MG63 (cell line): ENCODE measurements at places on chromosomes 6 and 20. TPM values are rescaled to one million over a fixed set of nuclear protein-coding genes. Genes with fewer than 3 reads are reported as not detected.

- DNase-seq = no peak
Measured at GRCh38 chr6:157808405-157808950, 14.6 kb upstream of the SNX9 start.

DNA sequence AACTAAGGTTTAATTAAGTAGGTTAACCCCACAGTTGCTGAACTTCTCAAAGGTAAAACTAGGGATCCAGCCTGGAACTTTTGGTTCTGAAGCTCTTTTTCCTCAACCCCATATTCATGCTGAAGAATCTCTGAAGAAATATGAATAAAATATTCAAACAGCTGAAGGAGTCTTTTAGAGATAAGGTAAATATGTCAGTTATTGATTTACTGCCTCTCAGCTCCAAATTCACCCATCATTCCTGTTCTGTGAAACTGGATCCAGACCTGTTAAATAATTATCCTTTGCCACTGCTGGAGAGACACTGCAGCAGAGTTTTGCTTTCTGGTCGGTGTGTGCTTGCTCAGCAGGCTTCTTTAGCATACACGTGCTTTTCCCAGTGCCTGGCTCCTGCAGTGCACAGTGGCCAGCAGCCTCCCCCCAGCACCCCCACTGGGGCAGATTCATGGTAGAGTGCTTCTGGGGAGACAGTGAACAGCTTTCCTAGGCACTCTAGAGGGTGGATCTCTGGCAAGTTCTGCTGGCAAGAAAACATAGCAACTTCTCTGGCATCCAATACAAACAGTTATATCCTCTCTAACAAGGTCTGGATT is 62.0 kb upstream of the BCLAF1 start:
- no peak for DNase-seq

GRCh38 chr6:112116221-112116620 is 28.8 kb downstream of the FAM229B start:
- DNase-seq = no peak

DNA sequence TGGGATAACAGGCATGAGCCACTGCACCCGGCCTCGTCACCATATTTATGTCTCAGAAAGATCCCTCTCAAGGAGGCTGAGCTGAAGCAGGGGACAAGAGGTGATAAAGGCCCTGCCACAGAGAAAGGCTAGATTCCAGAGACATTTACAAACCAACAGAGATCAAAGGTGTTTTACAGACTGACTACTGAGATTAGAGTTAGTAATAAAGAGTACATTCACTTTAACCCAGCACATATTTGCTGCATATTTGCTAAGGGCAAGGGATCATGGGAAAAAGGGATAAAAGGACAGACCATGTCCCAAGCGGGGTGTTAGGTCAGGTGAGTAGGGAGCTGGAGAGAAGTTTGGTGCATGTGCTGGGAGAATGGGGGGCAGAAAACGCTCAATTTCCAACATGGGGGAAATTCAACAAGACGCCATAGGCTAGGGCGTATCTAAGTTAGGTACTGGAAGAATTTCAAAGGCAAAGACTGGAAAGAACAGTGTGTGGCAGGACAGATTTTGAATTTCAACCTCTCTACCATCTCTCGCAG is 43.8 kb upstream of the SEC63 start:
- no peak for DNase-seq

HLA-DRA gene
- not detected in 2 replicates for total RNA-seq

PSMA7 gene
- total RNA-seq = 1,085 and 1,523 TPM in 2 replicates

- no peak for DNase-seq
Measured at GRCh38 chr6:113271437-113271836, 585.7 kb upstream of the MARCKS start.

- no peak for DNase-seq
Measured at GRCh38 chr6:56459030-56459805, 183.5 kb downstream of the DST start.

GRCh38 chr6:12343440-12344162 is 53.4 kb downstream of the EDN1 start:
- DNase-seq = no peak

- no peak for DNase-seq
Measured at GRCh38 chr6:1596088-1596852, 13.4 kb upstream of the FOXC1 start.

DNA sequence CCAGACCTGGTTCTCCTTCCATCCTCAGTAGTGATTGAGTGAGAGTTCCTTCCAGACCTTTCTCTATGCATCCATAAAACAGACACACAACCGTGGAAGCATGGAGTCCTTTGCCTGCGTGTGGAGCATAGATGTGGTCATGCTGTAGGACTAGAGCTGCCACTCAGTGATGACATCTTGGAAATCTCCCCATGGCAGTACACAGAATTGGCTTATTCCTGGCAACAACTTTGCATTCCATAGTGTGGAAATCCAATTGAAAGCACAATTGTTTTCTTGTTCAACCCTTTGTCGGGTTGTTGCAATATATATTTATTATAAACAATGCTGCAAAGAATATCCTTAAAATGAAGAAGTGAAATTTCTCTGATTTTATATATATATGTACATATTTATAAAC is 547.8 kb downstream of the CDH26 start:
- no peak for DNase-seq

VWA7 gene
- 0.13 and 0.84 TPM in 2 replicates for total RNA-seq

CRISP2 gene
- total RNA-seq = not detected in 2 replicates

USP49 gene
- 1.1 and 1.3 TPM in 2 replicates for total RNA-seq

DNA sequence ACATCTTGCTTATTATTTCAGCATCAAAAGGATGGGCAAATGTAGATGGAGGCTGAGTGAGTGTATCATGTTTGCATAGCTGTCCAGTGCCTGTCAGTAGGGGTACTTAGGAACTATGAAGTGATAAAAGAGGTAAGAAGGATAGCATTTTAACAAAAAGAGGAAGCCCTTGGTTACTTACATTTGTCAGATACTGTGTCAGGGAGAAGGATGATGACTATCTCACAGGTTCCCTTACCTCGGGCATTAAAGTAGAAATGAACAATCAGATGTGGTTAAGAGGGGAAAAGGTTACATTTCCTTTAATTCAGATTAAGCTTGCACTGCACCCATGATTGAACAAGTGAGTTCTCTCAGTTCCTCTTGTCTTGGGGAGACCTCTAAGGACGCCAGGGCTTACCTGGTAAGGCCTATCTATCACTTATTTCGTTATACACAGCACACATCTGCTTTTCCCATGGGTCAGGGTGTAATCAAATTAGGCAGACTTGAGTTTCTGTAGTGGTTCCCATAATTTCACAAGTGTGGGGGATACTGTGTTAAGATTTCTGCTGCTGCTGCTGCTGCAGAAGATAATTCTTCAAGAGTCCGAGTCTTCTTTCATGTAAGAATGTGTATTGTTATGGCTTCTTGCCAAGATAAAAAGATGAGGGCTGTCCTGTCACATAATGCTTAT is 4.5 kb downstream of the FOXO3 start:
- no peak for DNase-seq

- DNase-seq = peak; percentile 30
Measured at GRCh38 chr6:152552616-152553209, 84.4 kb downstream of the SYNE1 start.

HLA-DRB1 gene
- not detected in 2 replicates for total RNA-seq

TREML2 gene
- not detected in 2 replicates for total RNA-seq

- peak; percentile 31 for DNase-seq
Measured at GRCh38 chr20:47396762-47397476, 40.4 kb upstream of the ZMYND8 start.

- no peak for DNase-seq
Measured at GRCh38 chr6:113709936-113710509, 147.1 kb upstream of the MARCKS start.

BTN1A1 gene
- total RNA-seq = not detected in 2 replicates

DNA sequence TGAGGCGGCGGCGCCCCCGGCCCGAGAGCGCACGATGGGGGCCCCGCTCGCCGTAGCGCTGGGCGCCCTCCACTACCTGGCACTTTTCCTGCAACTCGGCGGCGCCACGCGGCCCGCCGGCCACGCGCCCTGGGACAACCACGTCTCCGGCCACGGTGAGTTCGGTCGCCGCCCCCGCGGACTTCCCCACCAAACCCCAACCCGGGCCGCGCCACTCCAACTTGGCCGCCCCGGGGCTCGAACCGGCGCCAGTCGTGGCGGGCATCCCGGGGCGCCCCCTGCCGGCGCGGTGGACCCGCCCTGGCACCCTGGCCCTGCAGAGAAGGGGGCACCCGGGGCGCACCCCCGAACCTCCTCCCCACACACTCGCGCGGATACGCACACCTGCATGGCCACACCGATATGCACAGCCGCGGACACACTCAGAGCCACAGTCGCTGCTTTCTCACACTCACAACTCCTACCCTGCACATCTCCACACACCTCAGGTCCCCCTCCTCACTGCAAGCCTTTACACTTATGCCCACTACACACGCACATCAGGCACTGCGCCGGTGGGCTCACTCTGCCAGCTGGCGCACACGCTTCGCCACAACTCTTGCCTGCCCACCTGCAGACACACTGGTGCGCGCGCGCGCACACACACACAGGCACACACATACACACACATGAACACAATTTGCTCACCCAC is 535 bp downstream of the VSTM2L start:
- no peak for DNase-seq

DNA sequence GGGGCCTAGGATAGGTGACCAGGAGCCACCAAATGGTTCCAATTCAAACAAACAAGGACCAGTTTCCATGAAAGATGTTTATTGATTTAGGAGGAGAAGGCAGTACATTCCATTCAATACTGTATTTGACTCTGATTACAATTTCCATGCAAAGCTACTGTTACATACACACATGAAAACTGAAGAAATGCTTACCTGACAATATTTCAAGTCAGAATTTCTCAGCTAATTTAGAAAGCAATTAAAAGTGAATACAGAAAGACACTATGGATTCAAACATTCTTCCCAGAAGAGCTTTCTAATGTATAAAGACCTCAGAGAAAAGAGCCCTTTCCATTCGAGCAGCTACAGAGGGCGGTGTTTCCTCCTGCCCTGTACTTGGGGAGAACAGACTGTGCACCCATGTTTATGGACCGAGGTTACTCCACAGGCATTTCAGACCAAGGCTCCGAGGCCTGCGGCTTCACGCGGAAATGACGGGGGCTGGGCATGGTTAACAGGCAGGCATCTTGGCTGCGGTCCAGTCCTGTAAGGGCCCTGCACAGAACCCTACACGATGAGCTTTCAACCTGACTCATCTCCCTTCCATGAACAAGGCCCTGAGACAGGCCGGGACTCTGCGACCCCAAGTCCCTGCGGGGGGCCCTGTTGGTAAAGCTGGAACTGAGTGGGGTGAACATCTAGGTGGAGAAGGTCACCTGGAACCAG is 25.7 kb upstream of the TCFL5 start:
- DNase-seq = no peak

DNA sequence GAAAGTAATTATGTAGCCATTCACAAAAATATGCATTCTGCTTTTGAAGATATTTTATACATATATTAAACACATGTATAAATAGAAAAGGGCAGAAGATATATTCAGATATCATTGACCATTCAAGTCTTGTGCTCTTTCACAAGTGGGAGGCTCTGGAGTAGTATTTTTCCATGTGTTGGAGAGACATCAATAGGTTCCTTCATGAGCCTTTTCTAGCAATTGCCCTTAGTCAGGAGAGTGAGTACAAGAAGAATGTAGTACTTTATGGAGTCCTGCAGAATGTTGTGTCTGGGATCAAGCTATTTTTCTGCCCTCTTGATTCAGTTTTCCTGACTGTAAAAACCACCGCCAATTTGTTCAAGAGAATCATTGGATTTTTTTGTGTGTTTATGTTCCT is 117.9 kb downstream of the LRRC1 start:
- no peak for DNase-seq

FOXS1 gene
- 0.07 TPM in 1 of 2 replicates, not detected in the other for total RNA-seq

GRCh38 chr6:33690766-33691165 is 20.7 kb downstream of the UQCC2 start:
- DNase-seq = no peak

MCCD1 gene
- not detected in 2 replicates for total RNA-seq

DNA sequence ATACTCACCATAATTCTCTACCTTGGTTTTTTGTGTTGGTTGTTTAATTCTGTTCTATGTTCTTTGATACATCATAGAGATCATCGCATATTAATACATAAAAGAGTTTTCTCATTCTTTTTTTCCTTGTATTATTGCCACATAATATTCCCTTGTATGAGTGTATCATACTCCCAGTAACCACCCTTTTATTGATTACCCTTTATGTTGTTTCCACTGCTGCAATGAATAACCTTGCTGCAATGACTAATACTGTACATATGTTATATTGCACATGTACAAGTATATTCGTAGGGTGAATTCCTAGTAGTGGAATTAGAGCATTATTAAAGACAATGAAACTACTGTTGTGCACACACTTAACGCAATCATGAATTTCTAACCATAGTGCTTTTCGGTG is 9.1 kb upstream of the SF3B5 start:
- no peak for DNase-seq

DNA sequence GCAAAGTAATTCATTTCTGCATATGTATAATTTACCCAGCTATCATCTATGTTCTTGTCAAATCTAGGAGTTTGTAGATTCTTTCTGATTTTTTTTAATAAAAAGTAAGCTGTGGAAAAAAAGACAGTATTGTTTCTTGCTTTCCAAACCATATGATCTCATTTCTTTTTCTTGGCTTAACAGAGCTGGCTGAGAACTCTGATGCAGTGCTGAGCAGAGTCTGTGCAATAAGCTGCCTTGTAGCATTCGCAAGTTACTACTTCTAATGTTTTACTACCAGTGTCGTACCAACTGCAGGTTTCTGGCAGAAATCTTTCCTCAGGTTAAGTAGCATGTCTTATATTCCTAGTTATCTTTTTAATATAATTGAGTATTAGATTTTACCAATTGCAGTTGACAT is 15.6 kb downstream of the RRBP1 start:
- DNase-seq = no peak

MAP3K5 gene
- 5.7 and 10.5 TPM in 2 replicates for total RNA-seq

- DNase-seq = peak; percentile 7
Measured at GRCh38 chr20:33372993-33373441, 28.3 kb downstream of the CDK5RAP1 start.

- DNase-seq = peak; percentile 93
Measured at GRCh38 chr20:6651016-6651415, 116.5 kb upstream of the BMP2 start.

DNA sequence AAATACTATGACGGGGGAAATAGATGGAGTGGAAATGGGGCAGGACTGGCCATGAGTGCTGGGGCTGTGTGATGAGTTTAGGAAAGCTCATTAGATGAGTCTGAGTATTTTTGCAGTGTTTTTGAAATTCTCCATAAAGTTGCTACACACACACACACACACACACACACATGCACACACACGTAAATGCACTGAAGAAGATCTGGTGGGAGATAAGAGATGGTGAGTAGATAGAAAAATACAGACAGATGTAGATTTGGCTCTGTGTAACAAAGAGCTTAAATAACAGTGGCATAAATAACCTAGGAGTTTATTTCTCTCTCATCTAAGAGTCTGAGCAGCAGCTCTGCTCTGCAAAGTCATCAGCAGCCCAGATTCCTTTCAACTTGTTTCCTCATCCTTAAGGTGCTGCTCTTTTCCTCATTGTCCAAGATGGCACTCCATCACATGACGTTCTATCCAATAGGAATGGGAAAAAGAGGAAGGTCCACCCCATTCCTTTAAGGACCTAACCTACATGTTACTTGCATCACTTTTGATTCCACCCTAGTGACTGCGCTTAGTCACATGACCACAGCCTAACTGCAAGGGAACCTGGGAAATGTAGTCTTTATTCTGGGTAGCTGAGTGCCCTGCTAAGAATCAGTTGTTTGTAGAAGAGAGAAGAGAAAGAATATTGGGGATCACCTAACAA is 76.4 kb downstream of the EYA2 start:
- no peak for DNase-seq

- no peak for DNase-seq
Measured at GRCh38 chr20:47099825-47100441, 205.3 kb downstream of the EYA2 start.

GRCh38 chr6:159919011-159919511 is 28.3 kb downstream of the MAS1 start:
- DNase-seq = no peak

KCNK16 gene
- total RNA-seq = not detected in 2 replicates

GRCh38 chr6:75327807-75328206 is 43.2 kb upstream of the TMEM30A start:
- no peak for DNase-seq
